ENCODE measurements at places on chromosomes 1 and 21.

- no peak for DNase-seq
Measured at GRCh38 chr1:93662481-93663207, 19.0 kb downstream of the BCAR3 start.

- DNase-seq = no peak
Measured at GRCh38 chr1:91765880-91766443, 120.0 kb downstream of the TGFBR3 start.

DNA sequence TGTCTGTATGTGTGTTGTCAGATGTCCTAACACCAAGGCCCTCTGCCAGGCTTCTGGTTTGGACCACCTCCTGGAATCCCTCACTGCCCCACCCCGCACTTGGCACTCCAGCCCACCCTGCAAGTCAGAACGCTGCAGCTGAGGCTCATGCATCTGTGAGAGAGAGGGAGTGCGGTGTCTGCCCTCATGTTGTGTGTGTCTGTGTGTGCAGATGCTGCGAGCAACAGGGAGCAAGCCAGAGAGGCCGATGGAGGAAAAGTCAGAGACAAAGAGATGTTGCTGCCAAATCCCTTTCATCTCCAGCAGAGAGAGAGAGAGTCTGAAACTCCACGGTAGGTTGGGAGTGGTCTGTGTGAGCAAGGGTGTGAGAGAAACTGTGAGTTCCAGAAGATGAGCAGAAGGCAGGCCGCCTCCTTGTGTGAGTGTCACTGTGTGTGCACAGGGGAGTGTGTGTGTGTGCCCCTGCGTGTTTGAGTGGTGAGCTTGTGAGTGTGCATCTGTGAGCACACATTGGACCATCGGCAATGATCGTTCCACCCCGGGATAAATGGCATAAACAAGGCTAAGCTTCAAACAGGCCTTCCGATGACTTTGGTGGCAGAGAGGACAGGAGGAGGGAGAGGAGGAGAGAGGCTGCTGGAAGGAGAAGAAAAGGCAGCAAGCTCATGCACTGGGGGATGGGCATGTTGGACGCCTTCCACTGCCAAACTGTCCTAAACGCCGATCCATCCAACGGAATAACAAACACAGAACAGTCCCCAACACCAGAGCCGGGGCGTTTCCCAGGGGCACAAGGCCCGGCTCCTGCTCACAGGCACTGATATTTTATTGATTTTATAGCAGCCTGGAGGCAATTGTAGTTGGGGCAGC is 99.2 kb upstream of the GRIK3 start:
- no peak for DNase-seq

GRCh38 chr1:54826226-54826816 is 25.2 kb upstream of the TTC22 start:
- DNase-seq = no peak

DNA sequence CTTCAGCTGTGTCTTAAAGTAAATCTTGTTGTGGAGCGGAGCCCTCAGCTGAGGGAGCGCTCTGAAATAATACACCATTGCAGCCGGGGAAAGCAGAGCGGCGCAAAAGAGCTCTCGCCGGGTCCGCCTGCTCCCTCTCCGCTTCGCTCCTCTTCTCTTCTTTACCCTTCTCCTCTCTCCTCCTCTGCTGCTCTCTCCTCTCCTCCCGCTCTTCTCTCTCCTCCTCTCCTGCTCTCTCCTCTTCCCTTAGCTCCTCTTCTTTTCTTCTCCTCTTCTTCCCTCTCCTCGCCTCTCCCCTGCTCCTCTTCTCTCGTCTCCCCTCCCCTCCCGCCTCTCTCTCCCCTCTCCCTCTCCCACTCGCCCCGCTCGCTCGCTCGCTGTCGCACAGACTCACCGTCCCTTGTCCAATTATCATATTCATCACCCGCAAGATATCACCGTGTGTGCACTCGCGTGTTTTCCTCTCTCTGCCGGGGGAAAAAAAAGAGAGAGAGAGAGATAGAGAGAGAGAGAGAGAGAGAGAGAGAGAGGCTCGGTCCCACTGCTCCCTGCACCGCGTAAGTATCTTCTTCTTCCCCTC is at the start of gene PROX1:
Gene PROX1, plus strand, starts transcription at position 47 of the 580 bp plus-strand sequence. CDS start 8,563 bp downstream, outside the sequence.
- peak; percentile 94 for DNase-seq

- DNase-seq = no peak
Measured at GRCh38 chr1:33391343-33392078, 39.4 kb downstream of the PHC2 start.

- no peak for DNase-seq
Measured at GRCh38 chr1:232445361-232446106, 184.4 kb downstream of the SIPA1L2 start.

GRCh38 chr1:113018911-113019310 is 54.1 kb upstream of the LRIG2 start:
- no peak for DNase-seq

DNA sequence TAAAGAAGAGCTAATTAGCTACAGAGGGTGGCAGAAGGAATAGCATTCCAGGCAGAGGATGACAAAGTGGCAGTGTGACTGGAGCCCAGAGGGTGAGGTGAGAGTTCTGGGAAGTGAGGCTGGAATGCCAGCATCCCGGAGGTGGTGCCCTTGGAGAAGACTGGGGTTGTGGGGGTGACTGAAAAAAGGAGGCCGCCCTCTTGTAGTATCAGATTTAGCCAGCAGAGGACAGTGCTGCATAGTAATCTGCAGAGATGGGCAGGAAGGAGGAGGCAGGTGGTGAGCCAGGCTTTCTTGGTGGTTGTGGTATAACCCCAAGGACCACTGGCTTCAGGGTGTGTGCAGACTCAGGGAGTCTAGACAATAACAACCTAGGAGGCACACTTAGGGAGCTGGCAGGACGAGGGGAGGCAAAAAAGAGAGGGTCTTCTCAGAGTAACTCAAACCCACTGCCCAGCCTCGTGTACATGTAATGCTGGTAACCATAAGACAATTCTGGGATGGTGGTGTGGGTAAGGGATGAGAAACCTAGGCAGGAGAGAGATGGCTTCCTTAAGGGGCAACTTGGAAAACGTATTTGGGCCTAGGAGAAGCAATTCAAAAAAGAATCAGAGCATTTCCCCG is 30.5 kb downstream of the MROH7 start:
- no peak for DNase-seq

DNA sequence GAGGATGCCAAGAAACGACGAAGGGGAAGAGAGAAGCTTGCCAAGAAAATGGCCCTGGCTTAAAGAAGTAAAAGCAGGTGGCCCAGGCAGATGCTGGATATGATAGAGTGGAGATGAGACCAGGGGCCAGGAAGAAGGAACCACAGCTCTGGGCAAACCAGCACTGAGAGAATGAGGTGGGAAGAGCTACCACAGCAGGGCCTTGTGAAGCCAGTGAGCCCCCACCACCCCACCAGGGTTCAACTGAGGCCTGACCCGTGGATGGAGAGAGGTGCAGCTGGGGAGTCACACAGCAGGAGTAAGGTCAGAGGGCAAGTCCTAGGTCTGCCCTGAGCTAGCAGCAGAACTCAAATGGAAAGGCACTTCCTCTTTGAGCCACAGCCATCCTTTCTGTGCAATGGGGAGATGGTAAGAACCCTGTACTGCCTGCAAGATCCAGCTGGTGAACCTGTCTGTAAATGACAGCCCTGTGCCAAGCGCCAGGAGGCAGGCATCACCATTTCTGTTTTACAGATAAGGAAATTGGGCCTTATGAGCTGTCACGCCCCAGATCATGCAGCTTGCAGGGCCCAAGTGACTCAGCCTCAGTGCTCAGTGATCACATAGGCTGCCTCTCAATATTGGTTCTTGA is 8.5 kb downstream of the SH3BGRL3 start:
- no peak for DNase-seq

GRCh38 chr1:223504741-223505140 is 111.5 kb downstream of the CCDC185 start:
- peak; percentile 18 for DNase-seq

- DNase-seq = no peak
Measured at GRCh38 chr21:44326716-44327602, 12.2 kb downstream of the CFAP410 start.

- DNase-seq = no peak
Measured at GRCh38 chr21:31334648-31335121, 9.4 kb downstream of the TIAM1 start.

DNA sequence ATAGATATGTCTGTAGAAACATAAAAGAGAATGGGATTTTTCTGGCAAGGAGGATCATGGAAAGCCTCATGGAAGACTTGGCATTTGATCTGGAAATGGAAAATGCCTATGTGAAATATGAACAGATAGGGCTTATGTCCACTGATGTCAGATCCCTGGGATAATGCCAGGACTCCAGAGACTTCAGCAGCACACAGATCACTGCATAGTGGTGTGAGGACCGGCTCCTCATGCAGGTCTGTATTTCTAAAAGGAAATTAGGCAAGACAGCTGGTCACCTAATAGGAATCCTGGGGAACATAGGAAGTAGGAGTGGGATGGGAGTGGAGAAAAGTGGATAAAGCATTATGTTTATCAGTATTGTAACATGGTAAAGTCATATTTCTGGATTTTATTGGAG is 56.8 kb upstream of the IPO9 start:
- DNase-seq = no peak

DNA sequence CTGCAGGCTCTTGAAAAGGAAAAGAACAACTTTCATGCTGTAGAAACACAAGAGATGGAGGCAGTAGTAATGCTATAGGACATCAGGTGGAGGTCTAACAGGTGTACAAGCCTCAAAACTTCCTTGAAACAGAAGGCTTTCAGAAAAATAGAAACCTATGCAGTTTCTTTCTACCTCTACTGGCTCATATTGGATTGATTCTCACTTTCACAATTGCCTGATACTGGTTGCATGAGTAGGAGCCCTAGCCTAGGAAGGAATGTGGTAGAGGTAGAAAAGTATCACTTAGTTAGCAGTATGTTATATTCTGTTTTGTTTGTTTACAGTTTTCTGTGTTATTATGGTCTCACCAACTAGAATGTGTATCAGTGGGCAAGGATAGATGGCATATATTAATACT is 175.4 kb upstream of the GORAB start:
- DNase-seq = no peak

GRCh38 chr21:31501926-31502325 is 157.6 kb upstream of the SOD1 start:
- DNase-seq = peak; percentile 75

DNA sequence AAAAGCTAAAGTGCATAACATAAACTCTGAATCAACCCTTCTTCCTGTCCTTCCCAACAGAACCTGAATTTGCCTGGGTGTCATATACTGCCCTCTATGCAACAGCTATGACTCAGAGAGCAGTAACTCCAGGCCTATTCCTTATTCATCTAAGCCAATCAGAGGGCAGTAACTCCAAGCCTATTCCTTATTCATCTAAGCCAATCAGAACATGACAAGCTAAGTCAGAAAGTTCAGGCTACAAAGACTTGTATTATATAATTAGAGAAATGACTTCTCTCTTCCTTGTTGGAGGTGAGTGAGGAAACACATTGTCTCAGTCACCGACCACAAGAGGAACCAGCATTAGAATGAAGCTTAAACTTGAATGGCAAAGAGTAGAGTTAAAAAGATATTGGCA is 26.2 kb upstream of the TADA1 start:
- DNase-seq = no peak

GRCh38 chr1:230877924-230878590 is 9.7 kb upstream of the C1orf198 start:
- no peak for DNase-seq
